ENCODE measurements at places on chromosomes 2 and 18. TPM values are rescaled to one million over a fixed set of nuclear protein-coding genes. Genes with fewer than 3 reads are reported as not detected.

Gene HAUS1
- total RNA-seq = 18.4 TPM

Gene ME2
- total RNA-seq = 16.7 TPM

Gene LIMS3
- not detected for total RNA-seq

- ATAC-seq = no peak
Observed at GRCh38 chr18:37219257-37219656, 346.3 kb downstream of the CELF4 start.

GRCh38 chr2:138157372-138157771, 193.1 kb downstream of the HNMT start:
- ATAC-seq = no peak

DNA sequence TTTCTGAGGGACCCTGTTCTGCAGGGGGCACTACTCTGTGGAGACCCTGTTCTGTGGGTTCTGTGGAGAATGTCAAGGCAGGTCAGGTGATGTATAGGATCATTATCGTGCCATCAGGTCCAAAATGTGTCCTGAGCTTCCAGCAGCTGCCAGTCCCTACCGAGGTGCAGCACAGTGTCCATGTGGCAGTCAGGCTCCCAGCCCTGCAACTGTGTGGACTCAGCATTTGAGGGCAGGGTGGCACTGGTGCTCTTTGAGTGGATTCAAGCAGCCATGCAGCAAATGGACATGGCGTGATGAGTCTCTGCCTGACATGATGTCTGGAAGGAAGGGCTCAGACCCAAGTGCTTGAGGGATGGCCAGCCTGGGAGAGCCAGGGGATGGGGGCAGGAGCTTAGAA, 35.0 kb downstream of the STK25 start:
- ATAC-seq = no peak

GRCh38 chr2:10795508-10796046, 17.0 kb downstream of the PDIA6 start:
- ATAC-seq = no peak

DNA sequence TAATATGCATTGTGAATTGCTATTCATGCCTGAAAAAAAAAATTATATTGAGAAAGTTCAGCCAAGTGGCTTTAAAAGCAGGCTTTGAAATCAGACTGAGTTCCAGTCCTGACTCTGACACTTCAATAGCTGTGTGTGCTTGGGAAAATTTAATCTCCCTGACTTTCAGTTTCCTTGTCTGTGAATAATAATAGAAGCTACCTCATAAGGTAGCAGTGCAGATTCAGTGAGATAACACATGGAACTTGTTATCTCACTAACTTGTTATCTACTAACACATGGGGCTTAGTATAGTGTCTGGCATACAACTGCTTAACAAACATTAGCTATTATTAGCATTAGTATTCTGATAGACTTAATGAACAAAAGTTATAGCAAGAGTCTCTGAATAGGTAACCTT, 14.9 kb downstream of the ALS2 start:
- no peak for ATAC-seq
